ENCODE measurements at places on chromosomes 13 and 19.

DNA sequence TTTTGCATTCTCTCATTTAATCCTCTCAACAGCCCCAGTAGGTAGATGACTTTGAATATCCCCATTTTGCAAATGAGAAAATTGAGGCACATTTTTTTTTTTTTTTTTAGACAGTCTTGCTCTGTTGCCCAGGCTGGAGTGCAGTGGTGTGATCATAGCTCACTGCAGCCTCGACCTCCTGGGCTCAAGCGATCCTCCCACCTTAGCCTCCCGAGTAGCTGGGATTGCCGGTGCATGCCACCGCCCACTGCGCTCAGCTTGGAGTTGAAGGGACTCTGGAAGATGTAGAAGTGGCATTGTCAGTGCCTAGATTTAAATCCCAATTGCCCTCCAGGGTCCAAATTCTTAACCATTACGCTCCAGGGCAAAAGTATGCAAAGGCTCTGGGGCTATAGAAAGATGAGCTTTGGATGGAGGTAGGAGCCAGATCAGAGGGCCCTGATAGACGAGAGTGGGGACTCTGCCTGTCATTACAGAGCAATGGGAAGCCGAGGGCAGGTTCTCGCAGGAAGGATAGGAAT is 813 bp upstream of the MCOLN1 start:
- no peak for DNase-seq

- no peak for DNase-seq
Observed at GRCh38 chr19:35348911-35349611, 1.4 kb downstream of the FFAR1 start.

GRCh38 chr19:1445185-1445931 is 4.6 kb upstream of the APC2 start:
- peak; percentile 47 for DNase-seq

DNA sequence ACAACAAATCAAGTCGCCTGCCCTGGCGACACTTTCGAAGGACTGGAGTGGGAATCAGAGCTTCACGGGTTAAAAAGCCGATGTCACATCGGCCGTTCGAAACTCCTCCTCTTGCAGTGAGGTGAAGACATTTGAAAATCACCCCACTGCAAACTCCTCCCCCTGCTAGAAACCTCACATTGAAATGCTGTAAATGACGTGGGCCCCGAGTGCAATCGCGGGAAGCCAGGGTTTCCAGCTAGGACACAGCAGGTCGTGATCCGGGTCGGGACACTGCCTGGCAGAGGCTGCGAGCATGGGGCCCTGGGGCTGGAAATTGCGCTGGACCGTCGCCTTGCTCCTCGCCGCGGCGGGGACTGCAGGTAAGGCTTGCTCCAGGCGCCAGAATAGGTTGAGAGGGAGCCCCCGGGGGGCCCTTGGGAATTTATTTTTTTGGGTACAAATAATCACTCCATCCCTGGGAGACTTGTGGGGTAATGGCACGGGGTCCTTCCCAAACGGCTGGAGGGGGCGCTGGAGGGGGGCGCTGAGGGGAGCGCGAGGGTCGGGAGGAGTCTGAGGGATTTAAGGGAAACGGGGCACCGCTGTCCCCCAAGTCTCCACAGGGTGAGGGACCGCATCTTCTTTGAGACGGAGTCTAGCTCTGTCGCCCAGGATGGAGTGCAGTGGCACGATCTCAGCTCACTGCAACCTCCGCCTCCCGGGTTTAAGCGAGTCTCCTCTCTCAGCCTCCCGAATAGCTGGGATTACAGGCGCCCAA is at the start of gene LDLR:
Gene LDLR (plus strand): TSS at position 210 of the 760 bp plus-strand sequence. CDS start 86 bp downstream, at position 296.
- peak; percentile 42 for DNase-seq

DNA sequence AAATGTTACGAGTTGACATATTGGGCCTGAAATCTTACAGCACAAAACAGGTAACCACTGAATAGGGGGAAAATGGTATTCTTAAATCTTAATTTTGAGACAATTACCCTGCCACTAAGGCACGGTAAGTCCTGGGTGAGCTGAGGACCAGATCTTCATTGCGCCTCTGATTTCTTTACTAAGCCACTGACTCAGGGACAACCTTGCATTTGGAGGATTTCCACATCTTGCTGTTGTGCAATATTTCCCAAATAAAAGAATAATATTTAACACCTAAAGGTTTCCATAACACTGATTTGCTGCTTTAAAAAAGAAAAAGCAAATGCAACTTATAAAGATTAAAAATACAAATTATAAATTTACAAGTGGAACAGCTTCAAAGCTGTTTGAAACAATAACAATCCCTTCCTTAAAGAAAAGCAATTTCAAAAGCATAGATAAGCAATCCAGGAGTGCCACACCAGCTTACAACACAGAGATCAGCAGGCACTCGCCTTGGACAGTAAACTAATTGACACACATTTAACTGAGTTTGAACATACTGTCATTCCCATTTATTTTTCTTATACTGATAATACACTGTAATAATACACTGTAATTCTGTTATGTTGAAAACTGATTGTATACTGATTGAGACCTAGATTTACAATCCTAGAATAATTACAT is 79.6 kb upstream of the DOCK9 start:
- no peak for DNase-seq

GRCh38 chr13:103965506-103966243 is 899.5 kb upstream of the SLC10A2 start:
- no peak for DNase-seq

GRCh38 chr13:114054264-114054663 is 78.2 kb downstream of the RASA3 start:
- no peak for DNase-seq

DNA sequence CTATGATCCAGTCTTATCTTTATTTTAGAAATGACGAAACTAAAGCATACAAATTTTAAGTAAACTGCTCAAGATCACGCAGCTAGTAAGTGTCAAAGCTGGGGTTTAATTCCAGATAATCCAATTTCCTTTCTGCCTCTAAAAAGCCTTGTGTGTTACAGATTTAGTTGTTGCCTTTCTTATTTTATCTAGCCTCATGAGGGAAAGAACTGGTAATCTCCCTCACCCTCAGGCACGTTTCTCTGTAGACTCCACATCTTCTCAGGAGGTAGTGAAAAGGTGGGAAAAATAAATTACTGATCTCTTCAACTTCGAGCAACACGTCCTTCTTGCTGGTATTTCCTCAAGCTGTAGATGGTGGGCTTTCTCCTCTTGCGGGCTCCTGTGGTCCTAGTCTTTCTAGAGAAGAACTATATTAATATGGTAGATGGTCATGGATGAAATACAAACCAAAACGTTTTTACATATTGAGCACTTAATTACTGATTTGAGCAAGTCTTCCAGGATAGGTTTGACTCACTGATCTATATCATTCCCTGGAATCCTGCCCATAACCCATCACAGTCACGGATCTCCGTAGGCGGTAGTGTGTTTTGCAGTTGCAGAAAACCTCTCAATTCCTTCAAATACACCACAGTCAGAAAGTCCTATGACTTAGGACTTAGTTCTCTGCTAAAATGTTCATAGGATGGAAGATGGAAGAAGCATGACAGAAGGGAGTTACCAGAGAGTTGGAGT is 519.5 kb downstream of the DCT start:
- DNase-seq, result no peak

DNA sequence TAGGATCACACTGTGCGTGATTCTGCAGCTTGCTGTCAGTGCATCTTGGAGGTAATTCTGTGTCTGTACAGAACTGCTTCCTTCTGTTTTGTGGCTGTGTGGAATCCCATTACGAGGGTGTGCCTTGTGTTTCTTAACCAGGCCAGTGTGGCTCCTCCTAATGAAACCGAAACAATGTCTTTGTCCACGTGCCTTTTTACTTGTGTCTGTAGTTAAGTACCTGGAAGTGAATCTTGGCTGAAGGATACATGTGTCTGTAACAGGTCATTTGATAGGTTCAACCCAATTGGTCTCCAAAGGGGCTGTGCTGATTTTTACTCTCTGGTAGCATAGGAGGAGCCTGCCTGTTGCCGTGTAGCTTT is 13.1 kb downstream of the NOP53 start:
- DNase-seq, result no peak

- DNase-seq, result no peak
Observed at GRCh38 chr13:109140479-109141349, 511.3 kb downstream of the MYO16 start.

DNA sequence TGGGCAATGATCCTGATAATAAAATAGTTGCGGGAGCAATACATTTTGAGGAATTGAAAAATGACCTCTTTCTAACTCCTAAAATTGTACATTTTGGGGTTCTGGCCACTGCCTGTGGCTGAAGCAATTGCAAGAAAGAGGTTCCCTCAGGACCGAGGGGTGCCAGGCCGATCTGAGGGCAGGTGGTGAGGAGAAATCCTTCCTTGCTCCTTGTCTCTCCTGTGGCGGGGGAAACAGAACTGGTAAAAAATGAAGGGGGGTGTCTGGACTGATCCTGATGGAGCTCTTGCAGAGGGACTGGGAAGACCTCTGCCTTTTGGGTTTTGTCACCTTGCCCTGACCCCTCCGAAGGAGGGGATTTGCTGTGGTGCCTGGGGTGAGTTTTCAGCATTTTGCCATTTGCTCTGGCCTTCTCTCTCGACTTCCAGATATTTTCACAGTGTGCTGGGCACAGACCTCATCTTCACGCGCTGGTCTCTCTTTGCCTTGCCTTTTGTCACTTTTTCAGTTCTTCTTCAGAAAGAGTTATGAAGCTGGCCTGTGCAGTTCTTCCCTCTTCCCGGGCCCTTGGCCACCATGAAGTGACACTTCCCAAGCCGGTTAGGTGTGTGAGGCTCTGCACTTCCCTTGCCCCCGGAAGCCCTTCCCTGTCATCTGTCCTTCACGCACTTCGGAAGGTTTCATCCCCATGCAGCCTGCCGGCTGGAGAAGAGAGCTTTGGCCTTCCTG is 22.2 kb downstream of the NFIX start:
- no peak for DNase-seq

GRCh38 chr13:101915331-101915730 is 462.9 kb downstream of the ITGBL1 start:
- no peak for DNase-seq

DNA sequence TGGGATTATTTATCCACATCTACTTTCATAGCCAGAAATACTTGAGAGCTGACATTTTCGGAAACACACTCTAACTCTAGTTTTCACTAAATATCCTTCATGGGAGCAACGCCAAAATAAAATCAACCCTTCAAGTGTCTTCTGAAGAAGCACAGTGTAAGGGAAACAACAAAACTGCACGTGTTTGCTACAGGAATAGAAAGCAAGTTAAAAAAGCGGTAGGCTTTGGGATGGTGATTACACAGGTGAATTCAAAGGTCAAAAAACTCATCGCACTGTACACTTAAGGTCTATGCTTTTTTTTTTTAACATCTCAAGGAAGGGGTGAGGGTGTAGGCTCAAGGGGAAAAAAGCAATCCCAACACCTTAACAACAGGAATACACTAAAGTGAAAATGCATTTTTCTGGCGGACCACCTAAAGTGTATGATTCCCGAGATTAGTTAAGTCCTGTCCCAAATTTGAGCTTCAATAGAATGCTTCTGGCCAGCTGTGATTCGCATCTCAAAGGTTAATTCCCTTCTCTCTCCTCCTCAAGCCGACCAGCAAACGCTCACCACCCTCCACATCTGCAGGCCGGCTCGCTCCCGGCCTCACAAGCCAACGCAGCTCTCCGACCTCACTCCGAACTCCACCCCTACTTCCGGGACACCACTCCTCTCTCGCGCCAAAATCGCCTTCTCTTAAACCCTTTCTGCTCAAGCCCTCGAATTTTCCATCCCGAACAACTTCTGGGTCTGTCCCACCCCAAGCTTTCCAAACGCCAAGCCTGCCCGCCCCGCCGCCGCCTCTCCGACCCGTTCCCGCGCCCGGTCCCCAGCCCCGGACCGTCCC is 1.1 kb downstream of the ARGLU1 start:
- DNase-seq, result no peak

- no peak for DNase-seq
Observed at GRCh38 chr13:95246292-95247082, 54.8 kb downstream of the ABCC4 start.

- no peak for DNase-seq
Observed at GRCh38 chr19:44623626-44624025, 10.3 kb downstream of the IGSF23 start.

- DNase-seq, result no peak
Observed at GRCh38 chr13:40275636-40276035, 390.8 kb downstream of the FOXO1 start.

GRCh38 chr19:1680976-1681375 is 28.6 kb upstream of the TCF3 start:
- DNase-seq, result no peak

GRCh38 chr13:44489751-44490150 is 86.4 kb downstream of the TSC22D1 start:
- DNase-seq, result no peak

- DNase-seq, result no peak
Observed at GRCh38 chr19:52660981-52661380, 22.8 kb upstream of the ZNF83 start.

DNA sequence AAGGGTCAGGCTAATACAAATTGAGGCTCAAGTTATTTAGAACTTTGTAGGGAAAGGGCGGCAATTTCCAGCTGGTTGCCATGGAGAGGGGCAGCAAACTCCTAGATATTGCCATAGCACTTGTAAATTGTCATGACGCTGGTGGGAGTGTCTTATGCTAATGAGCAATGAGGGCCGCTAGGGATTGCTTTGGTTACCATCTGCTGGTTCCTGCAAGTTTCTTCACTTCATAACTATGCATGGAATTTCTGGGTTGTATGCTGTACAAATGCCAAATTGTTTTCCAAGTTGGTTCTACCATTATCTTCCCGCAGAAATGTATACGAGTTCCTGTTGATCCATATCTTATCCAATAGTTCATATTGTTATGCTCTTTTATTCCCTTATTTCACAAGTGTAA is 1339.4 kb downstream of the EFNB2 start:
- DNase-seq, result no peak

- DNase-seq, result no peak
Observed at GRCh38 chr13:58858870-58859371, 1227.4 kb downstream of the PCDH17 start.

GRCh38 chr13:74662905-74663304 is 528.7 kb upstream of the KLF12 start:
- no peak for DNase-seq

DNA sequence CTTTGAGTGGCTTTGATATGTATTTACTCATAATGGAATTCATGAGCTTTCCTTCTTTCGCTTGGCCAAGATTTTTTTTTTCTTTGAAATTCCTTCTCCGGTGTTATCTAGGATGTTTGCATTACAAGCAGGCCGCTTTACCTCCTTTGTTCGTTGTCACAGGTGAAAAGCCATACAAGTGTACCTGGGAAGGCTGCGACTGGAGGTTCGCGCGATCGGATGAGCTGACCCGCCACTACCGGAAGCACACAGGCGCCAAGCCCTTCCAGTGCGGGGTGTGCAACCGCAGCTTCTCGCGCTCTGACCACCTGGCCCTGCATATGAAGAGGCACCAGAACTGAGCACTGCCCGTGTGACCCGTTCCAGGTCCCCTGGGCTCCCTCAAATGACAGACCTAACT is 16.7 kb downstream of the KLF5 start:
- DNase-seq, result no peak

- DNase-seq, result no peak
Observed at GRCh38 chr19:39265321-39265916, 2.8 kb upstream of the IFNL2 start.

GRCh38 chr19:3142781-3143337 is 7.0 kb downstream of the GNA15 start:
- no peak for DNase-seq

DNA sequence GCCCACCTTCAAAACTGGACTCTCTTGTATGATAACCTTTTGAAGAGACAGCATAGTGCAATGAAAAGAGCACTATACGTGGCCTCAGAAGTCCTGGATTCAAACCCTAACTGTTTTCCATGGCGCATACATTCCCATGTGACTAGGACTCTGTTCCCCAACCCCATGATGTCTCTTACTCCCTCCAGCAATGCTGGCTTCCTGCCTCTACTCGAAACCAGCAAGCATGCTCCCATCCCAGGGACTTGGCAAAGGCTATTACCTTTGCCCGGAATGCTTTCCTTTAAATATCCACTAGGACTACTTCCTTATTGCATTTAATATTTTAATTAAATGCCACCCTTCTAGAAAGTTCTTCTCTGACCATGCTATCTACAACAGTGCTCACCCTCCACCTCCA is 75.1 kb downstream of the CYSLTR2 start:
- DNase-seq, result no peak

Data from stimulated activated CD4-positive, alpha-beta T cell treated with anti-CD3 and anti-CD28 coated beads, Interleukin-1b, Interleukin-23, amount 100 ng/mL, for 1 hour (primary cell).